ENCODE measurements at places on chromosomes 2 and 18. TPM values are rescaled to one million over a fixed set of nuclear protein-coding genes. Genes with fewer than 3 reads are reported as not detected.

Gene ZNF513
- 5.4 TPM for total RNA-seq

Gene COLEC11
- 1.1 TPM for total RNA-seq

Gene ADAM23
- 2.4 TPM for total RNA-seq

Gene ANKRD29
- total RNA-seq = 0.60 TPM

Gene HOXD8
- total RNA-seq = 0.23 TPM

Gene ERFE
- total RNA-seq = 0.82 TPM

Gene CDH19
- total RNA-seq = under 0.01 TPM

Gene REG1A
- not detected for total RNA-seq

Gene ZNF892
- total RNA-seq = 2.3 TPM

Gene PRKCE
- total RNA-seq = 9.9 TPM

Gene C2orf15
- 0.12 TPM for total RNA-seq

Gene RAB6C
- not detected for total RNA-seq

Gene SCN2A
- 1.8 TPM for total RNA-seq

Gene ZNF2
- total RNA-seq = 7.6 TPM

Gene PTPRN
- 9.0 TPM for total RNA-seq

Gene RFTN2
- 9.0 TPM for total RNA-seq

Gene RAX
- total RNA-seq = not detected
